Activated CD8-positive, alpha-beta T cell treated with anti-CD3 and anti-CD28 coated beads for 36 hours (primary cell): ENCODE measurements at places on chromosomes 5 and 9. TPM values are rescaled to one million over a fixed set of nuclear protein-coding genes. Genes with fewer than 3 reads are reported as not detected.

Gene ATP10B
- total RNA-seq: not detected

Gene ZNF879
- total RNA-seq: 2.3 TPM

Gene PFN3
- total RNA-seq: not detected

Gene DND1
- total RNA-seq: 2.9 TPM

Gene MLANA
- total RNA-seq: not detected

Gene ASPN
- total RNA-seq: not detected

- DNase-seq: no peak
Measured at GRCh38 chr5:77427998-77428397, 64.1 kb downstream of the WDR41 start.

GRCh38 chr9:37920471-37921167, 16.7 kb upstream of the SLC25A51 start:
- DNase-seq: peak; percentile 44

GRCh38 chr5:132776131-132776937, 705 bp downstream of the SEPTIN8 start:
- DNase-seq: peak; percentile 12

DNA sequence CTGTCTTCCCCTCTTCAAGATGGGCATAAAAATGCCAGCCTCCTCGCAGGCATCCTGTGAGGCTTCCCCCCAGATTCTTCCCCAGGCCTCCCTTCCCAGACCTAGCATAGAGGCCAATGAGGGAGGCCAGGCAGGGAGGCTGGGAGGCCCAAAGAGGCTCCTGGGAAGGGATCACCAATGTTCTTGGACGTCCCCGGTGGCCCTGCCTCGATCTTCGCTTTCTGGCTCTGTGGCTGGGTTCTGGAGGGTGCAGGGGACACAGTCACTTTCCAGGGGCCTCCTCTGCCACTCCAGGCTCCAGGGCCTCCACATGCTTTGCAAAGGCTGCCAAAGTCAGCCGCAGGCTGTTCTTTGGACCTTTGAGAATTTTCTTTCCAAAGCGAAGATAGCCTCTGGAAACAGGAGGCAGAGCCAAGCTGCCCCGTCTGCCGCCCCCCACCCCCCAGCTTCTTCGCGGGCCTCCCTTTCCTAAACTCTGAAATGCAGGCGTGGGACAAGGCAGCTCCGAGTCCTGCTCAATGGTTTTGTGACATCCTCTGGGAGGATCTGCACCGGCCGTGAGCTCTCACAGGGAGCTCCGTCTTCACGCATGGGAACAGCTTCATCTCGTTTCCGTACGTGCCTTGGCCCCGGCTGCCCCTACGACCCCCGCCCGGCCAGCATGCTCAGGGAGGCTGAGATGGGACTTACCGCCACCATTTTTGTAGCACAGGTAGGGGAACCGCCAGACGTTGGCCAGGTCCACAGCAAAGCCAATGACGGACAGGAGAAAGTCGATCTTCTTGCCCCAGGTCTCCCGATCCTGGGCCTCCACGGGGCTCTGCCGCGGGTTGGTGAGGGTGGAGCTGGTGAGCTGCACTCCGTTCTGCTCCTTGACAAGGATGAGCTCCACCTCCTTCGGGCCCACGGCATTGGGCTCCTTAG, 2.8 kb downstream of the SLC6A3 start:
- no peak for DNase-seq

DNA sequence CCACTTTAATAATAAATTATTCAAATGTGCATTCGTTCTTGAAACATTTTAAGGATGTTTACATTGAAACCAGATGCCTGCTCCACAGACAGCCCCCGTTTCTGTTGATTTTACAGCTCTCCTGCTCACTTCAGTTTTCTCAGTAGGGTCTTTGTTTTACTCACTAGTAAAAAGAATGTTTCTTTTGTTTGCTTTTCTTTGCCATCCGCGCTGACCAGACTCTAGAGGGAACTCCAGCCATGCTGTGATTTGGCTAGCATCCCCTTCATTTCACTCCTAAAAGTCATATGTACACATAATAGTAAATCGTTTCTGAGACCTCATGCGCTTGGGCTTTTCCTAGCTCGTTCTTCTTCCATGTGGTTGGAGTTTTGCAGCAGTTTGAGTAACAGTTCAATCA, 28.7 kb upstream of the PALM2AKAP2 start:
- DNase-seq: no peak

GRCh38 chr5:95304711-95305110, 19.8 kb upstream of the MCTP1 start:
- no peak for DNase-seq

GRCh38 chr9:105993921-105994715, 299.8 kb downstream of the TMEM38B start:
- no peak for DNase-seq
